ENCODE measurements at places on chromosomes 7 and 10. TPM values are rescaled to one million over a fixed set of nuclear protein-coding genes. Genes with fewer than 3 reads are reported as not detected.

The PPP1R3A gene
- polyA plus RNA-seq: 39.8 TPM

The NAT16 gene
- not detected for polyA plus RNA-seq

The GHRHR gene
- polyA plus RNA-seq: 0.54 TPM

The SUGCT gene
- polyA plus RNA-seq: 2.2 TPM

The OR2A1 gene
- 0.63 TPM for polyA plus RNA-seq

The FHIP2A gene
- polyA plus RNA-seq: 18.8 TPM

The GPC2 gene
- polyA plus RNA-seq: 6.3 TPM

The HTR5A gene
- polyA plus RNA-seq: not detected
